ENCODE measurements at places on chromosomes 16 and 17.

DNA sequence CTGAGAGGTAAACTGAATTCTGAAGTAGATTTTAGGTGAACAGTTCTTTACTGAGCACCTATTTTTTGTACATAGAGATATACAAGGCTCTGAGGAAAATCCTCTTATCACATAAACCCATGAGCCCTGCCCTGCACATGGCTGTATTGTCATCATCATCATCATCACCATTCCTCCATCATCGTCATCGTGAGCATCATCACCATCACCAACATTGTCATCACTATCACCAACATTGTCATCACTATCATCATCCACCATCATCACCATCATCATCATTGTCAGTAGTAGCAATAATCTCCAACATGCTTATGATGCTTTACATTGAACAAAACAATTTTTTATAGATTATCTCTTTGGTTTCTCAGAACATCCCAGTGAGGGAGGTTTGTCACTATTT lies 20.7 kb downstream of the ASIC2 start:
- DNase-seq, result no peak

DNA sequence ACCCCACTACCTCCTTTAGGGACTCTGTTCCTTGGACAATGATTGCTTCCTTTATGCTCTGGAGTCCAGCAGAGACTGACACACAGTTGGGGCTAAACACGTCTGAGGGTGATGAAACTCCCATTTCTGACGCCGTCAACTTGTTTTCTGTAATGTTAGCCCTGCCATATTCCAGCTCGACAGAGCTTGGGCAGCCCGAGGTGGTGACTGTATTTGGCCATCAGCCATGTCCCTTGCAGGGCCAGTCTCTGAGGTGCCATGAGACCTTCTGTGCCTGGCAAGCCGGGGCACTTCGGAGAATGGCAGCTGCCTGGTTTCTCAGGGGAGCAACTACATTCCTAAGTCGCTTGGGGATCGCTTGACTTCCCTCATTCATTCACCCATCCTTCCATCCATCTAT lies 278.9 kb upstream of the TNRC6C start:
- DNase-seq, result no peak

DNA sequence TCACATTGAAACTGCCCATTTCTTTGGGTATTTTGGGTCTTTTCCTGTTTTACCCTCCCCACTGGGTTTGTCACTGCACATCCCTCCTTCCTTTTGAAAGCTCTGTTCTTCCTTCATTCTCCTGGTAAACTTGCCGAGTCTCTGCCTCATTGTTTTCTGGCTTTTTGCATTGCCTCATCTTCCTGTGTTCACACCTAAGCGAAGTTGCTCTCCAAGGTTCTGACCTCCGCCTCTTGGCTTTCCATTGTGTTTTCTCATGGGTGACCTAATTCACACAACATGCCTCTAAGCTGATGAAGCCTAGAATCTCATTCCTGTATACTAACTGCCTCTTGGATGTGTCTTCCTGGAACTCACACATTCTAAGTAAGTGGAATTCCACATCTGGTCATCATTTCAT lies 1096.1 kb upstream of the EEF2KMT start:
- DNase-seq, result no peak

- DNase-seq, result no peak
Observed at GRCh38 chr17:73191443-73192205, 1.2 kb upstream of the COG1 start.

GRCh38 chr16:23301251-23302044 lies 654 bp upstream of the SCNN1B start:
- DNase-seq, result no peak

DNA sequence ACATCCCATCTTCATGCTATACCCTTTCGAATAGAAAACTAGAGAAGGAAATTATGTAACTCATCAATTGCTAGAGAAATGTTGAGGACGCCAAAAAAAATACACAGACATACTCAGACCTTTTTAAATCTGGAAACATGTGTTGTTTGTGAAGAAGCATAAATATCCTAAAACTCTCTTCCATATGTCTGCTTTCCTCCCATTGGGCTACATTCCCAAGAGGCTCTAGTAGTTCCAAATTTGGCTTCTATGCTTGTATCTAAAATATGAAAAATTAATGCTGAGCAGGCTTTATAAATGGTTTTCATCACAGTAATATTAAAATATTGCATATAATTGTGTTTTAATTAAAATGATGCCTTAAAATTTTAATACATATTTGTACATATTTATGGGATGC lies 297.9 kb upstream of the PSMD7 start:
- DNase-seq, result no peak

- no peak for DNase-seq
Observed at GRCh38 chr17:78653382-78653781, 76.2 kb upstream of the DNAH17 start.

GRCh38 chr16:29820271-29820701 lies at the start of gene MVP:
TSS of gene MVP (plus strand) at chr16:29820462. CDS start at chr16:29830550, 10,088 bp downstream.
- no peak for DNase-seq

DNA sequence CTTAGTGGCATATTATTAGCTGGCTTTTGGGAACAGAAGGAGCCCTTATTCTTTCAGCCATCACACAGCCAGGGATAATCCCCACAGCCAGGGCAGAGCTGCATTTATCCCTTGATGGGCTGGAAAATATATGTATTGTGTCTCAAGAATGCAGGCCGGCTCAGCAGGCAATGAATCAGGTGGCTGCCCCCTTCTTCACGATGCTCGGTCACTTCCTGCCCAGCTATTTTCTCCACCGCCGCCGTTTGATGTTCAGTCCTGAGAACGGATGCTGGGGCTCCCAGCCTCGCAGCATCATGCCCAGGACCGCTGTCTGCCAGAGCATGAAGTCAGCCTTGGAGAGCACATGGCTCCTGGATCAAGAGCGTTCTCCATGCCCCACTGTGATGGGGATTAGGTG lies 4.3 kb upstream of the MYH3 start:
- DNase-seq, result no peak

DNA sequence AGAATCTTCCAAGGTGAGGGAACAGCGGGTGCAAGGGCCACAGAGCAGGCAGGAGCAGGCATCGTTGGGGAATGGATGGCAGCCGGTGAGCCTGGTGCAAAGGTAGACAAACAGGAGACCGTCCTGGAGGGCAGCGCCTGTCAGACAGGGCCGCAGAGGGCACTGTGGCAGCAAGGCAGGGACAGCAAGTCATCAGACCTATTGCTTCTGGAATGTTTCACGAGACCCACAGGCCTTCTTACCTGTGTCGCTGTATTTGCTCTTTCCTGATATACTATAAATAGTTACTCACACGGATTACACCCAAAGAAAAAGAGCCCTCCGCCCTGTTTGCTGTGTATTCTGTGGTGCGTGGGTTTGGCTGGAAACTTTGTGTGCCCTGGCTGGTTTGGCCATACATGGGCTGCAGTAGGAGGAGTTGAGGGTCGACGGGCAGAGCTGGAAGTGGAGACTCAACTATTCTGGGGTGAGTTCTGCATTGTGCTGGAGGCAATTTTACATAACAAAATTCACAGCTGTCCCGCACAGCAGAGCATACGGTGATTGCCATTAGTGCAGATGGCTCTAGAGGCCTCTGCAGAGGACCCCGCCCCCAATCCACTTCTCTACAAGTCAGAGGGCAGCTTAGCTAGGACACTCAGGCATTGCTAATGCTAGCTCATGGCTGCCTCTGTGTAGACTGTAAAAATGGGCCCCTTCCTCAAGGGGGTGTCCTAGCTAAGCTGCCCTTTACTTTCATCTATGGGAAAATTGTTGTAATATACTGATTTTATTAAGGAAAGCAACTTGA lies 18.6 kb upstream of the POLR3E start:
- no peak for DNase-seq

- DNase-seq, result no peak
Observed at GRCh38 chr16:65751622-65752521, 614.6 kb upstream of the CDH5 start.

GRCh38 chr17:30172560-30172959 lies 55.9 kb downstream of the NSRP1 start:
- DNase-seq, result no peak

- no peak for DNase-seq
Observed at GRCh38 chr17:57261084-57261461, 4.8 kb downstream of the MSI2 start.

GRCh38 chr17:4766201-4766600 lies 5.5 kb upstream of the TM4SF5 start:
- no peak for DNase-seq

DNA sequence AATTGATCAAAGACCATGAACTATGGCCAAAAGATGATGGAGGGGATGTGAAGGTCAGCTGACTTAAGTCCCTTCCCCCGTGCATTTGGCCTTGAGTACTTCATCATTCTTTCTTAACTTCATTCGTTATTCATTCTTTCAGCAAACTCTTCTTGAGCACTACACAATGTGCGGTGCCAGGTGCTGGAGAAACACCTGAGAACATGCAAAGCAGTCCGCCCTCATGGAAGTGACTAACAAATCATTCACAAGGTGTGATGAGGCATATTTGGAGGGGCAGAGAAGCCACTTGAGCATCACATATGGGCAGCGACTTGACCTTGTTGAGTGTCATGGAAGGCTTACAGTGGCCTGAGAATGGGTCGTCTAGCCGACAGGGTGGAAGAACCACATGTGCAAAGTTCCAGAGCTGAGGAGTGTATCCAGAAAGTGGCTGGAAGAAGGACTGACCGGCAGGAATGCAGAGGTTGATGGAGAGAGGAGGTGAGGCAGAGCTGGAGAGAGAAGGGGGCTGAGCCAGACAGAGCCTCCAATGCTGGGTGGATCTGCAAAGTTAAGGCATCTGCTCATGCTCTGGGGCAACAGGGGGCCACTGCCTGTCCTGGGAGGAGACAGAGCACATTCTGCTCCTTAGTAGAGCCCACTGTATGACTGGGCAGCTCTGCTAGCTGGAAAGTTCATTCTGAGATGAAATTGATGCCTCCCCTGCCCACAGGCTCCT lies 25.1 kb upstream of the EIF1 start:
- no peak for DNase-seq

DNA sequence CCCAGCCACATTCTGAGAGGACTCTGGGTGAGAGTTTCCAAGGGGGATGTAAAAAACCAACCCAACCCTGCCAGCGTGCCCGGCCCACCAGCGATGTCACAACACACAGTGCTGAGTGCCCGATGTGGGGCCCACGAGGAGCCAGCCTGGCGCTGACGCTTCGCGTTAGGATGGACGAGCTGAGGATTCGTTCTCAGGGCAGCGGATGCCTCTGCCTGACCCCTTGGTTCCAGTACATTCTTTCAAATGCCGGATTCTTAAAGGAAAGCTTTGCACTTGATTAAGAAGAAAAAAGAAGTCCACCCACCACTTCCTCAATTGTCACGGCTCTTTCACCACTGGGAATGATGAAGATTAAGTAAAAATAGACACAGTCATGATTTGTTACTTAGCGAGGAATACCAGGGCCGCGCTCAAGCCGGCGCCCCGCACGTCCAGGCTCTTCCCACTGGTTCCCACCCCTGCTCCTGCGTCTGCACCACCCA lies 79.4 kb downstream of the IRF8 start:
- no peak for DNase-seq

DNA sequence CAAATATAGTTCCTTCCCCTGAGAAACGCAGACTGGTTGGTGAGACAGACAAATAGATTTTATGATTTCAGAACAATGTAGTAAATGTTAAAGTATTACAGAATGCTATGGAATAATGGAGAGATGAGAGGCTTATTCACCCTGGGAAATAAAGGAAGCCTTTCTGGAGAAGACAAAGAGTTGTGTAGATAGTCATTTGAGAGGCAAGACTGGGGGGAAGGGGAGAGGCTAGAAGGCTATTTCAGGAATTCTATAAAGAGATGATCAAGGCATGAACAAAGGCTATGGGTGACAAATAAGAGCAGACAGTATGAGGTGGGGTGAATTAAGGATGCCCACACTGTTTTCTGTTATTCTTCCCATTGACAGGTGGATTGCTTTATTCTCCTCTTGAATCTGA lies 211.4 kb downstream of the GRIN2A start:
- no peak for DNase-seq
